ENCODE measurements at places on chromosomes 1 and 21. TPM values are rescaled to one million over a fixed set of nuclear protein-coding genes. Genes with fewer than 3 reads are reported as not detected.

GRCh38 chr1:19682257-19682656 lies 17.6 kb downstream of the HTR6 start:
- DNase-seq, result no peak
- no peak overlapping the region for H3K27ac ChIP-seq
- no peak overlapping the region for H3K4me3 ChIP-seq
- H3K4me1 ChIP-seq, result no peaks in the 10 kb centered on the region
- no peaks in the 10 kb centered on the region for H3K27me3 ChIP-seq

DNA sequence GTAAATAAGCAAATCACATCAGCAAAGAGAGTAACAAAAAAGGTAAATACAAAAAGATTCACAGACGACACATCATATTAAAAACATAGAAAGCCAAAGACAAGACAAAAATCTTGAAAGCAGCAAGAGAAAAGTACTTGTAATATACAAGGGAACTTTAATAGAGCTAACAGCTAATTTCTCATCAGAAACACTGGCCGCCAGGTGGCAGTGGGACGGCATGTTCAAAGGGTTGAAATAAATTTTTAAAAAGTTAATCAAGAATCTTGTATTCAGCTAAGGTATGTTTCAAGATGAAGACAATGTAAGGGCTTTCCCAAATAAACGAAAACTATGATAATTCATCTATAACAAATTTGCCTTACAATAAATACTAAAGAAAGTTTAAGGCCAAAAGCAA lies 358.1 kb downstream of the LRRIQ3 start:
- H3K4me3 ChIP-seq, result no peak overlapping the region
- H3K27ac ChIP-seq, result no peak overlapping the region
- H3K4me1 ChIP-seq, result no peaks in the 10 kb centered on the region
- H3K27me3 ChIP-seq, result no peaks in the 10 kb centered on the region

DNA sequence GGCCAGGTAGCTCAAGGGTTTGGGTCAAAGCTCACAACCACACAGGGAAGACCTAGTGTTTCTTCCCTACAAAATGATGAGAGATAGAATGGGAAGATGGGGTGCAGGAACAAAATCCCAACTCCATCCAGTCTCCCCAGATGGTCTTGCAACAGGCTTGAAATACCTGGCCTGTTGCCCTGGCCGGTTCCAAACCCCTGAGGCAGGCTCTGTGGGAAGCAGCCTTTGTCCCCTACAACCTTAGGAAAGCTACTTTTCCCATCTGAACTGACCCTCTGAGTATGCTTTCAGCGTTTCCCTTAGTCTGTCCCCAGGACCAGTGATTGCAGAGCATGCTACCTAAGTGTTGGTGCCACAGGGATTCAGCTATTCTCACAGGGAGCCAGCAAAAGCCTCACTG lies 104.0 kb downstream of the GDAP2 start:
- no peaks in the 10 kb centered on the region for H3K36me3 ChIP-seq
- no peak overlapping the region for H3K27ac ChIP-seq
- no peak overlapping the region for H3K4me3 ChIP-seq

DNA sequence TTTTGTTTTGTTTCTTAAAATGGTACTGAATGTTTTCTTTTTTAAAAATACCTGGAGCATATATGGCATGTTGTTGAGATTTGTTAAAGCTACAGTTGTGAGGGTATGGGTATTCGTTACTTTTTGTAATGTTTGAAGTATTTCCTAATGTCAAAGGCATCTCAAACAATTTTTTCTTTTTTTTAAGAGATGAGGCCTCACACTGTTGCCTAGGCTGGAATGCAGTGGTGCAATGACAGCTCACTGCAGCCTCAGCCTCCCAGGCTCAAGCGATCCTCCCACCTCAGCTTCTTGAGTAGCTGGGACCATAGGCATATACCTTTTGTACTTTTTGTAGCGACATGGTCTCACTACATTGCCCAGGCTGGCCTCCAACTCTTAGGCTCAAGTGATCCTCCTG lies 16.1 kb downstream of the CLCN6 start:
- DNase-seq, result no peak
- no peak overlapping the region for H3K27ac ChIP-seq
- H3K4me1 ChIP-seq, result no peaks in the 10 kb centered on the region
- no peak overlapping the region for H3K4me3 ChIP-seq
- H3K27me3 ChIP-seq, result no peaks in the 10 kb centered on the region

Gene TSTD1
- polyA plus RNA-seq, result 60.9 TPM

DNA sequence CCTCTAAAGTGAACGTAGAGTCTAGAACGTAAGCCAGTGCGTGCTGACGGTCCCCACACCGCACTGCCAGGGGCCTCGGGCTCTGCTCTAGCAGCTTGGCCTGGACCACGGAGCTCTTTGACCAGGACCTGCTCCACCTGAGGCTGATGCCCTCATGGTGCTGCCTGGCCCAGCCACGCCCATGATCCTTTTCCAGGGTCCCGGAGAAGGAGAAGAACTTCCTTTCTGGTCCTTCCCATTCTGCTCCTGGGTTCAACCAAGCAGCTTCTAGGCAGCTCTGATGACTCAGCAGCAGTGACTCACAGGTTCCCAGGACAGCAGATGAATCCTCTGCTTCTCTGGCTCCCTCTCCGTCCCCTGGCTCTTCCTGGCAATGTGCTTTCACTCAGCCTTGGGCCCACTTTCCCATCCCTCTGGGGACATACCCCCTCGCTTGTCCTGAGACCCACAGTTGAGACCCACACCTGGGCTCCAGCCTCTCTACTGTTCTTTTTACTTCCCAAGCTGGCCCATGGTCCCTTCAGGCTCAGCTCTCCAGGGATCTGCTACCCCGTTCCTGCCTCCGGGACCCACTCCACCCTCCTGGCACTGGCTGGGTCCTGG lies 246.3 kb upstream of the RAB4A start:
- no peak overlapping the region for H3K27ac ChIP-seq
- peaks cover 3% of the 10 kb centered on the region for H3K4me1 ChIP-seq
- H3K4me3 ChIP-seq, result no peak overlapping the region
- no peaks in the 10 kb centered on the region for H3K27me3 ChIP-seq
- no peaks in the 10 kb centered on the region for H3K36me3 ChIP-seq

- no peak for DNase-seq
- H3K27ac ChIP-seq, result peak overlapping the region; percentile 84
- H3K4me1 ChIP-seq, result peaks cover 44% of the 10 kb centered on the region
- H3K27me3 ChIP-seq, result no peaks in the 10 kb centered on the region
- H3K4me3 ChIP-seq, result no peak overlapping the region
These were observed 36.1 kb upstream of the CACYBP start for GRCh38 chr1:174963529-174964125.

- H3K4me1 ChIP-seq, result peaks cover 64% of the 10 kb centered on the region
- H3K4me3 ChIP-seq, result peak overlapping the region; percentile 60
- no peak overlapping the region for H3K27ac ChIP-seq
These were observed 48.7 kb downstream of the RAP1GAP start for GRCh38 chr1:21620496-21620895.

GRCh38 chr21:42375506-42375905 lies 9.2 kb upstream of the TFF1 start:
- peak; percentile 33 for DNase-seq
- H3K4me3 ChIP-seq, result no peak overlapping the region
- H3K27ac ChIP-seq, result no peak overlapping the region
- H3K36me3 ChIP-seq, result no peaks in the 10 kb centered on the region
- H3K27me3 ChIP-seq, result no peaks in the 10 kb centered on the region

DNA sequence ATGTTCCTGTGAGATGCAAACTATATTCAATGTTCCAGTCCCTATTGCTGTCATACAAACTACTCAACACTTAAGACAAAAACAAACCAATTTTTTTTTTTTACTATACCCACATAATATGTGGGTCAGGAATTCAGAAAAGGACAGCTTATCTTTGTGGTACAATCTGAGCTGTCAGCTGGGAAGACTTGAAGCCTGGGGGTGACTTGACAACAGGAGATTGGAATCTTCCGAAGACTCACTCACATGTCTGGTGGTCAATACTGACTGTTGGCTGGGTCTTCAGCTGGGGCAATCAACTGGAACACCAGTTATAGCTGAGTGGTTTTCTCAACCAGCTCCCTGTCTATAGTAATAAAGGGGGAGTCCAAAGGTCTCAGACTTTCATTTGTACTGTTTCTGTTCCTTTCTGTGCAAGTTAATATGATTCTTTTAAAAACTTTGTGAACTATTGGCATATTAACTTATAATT lies 81.7 kb upstream of the ATP1B1 start:
- peak overlapping the region; percentile 32 for H3K27ac ChIP-seq
- DNase-seq, result peak; percentile 79
- H3K4me1 ChIP-seq, result peaks cover 6% of the 10 kb centered on the region
- H3K27me3 ChIP-seq, result no peaks in the 10 kb centered on the region

Gene SPAG17
- polyA plus RNA-seq, result 1.4 TPM

- H3K36me3 ChIP-seq, result no peaks in the 10 kb centered on the region
- no peaks in the 10 kb centered on the region for H3K4me1 ChIP-seq
- no peaks in the 10 kb centered on the region for H3K27me3 ChIP-seq
These were observed 577.7 kb downstream of the MRPL39 start for GRCh38 chr21:25029580-25029979.

Measured in large intestine (tissue), 12 donors.